ENCODE measurements at places on chromosomes 12 and 14.

GRCh38 chr12:43551279-43551970 is 578 bp downstream of the ADAMTS20 start:
- peak; percentile 46 for DNase-seq

DNA sequence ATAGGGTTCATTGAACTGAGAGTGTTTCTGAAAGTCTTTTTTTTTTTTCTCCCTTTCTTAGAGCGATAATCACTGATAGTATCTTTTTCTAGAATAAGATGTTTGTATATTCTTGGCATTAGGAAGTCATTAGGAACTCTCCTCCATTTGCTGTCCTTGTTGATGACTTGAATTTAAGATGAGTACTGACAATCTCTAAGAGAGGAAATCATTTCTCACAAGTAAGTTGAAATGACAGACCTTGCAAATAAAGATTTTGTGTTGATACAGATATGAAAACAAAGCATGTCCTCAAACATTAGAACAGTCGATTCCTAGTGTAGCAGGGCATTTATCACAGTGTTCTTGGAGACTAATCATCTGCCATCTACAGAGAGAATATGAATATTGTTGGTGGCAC is 458.4 kb upstream of the SYT1 start:
- no peak for DNase-seq

- no peak for DNase-seq
These were observed 156.6 kb downstream of the DAD1 start for GRCh38 chr14:22432348-22432976.

- no peak for DNase-seq
These were observed 88.1 kb upstream of the PTPRR start for GRCh38 chr12:71008616-71009015.

DNA sequence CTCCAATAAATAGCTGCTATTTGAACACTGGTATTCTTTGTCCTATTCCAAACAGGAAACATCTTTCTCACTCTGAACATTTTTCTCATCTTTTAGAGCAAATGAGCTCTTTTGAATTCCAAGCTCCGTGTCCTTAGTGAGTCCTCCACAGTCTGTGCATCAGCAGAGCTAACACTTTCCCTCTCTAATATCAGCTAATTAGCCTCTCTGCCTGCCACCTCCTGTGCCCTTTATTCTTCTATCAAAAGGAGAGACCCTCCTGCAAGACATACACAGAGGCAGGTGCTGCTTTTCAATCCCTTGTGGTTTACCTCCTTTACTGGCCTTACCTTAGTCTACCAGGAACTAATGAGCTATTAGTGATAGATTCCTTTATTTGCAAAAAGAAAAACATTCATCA is 178.5 kb downstream of the SLC35F4 start:
- no peak for DNase-seq

GRCh38 chr12:101490286-101490920 is 15.3 kb downstream of the SPIC start:
- peak; percentile 45 for DNase-seq

GRCh38 chr14:60622210-60622916 is 26.9 kb downstream of the SIX1 start:
- DNase-seq, result no peak
